ENCODE measurements at places on chromosomes 4 and X.

DNA sequence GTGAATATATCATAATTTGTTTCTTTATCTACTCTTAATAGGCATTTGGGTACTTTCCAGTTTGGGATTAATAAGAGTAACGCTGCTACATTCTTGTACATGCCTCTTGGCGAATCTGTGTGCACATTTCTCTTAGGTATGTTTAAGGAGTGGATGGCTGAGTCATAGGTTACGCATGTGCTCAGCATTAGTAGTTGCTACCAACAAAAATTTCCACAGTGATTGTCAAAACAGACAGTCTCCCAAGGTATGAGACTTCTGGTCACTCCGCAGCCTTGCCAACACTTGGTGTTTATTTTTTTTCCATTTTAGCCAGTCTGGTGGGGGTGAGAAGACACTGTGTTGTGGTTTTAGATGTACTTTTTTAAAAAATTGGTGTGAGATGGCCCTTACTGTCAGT lies 44.6 kb downstream of the FGFBP1 start:
- DNase-seq = no peak

GRCh38 chr4:163447481-163447880 lies 26.1 kb downstream of the TKTL2 start:
- no peak for DNase-seq

DNA sequence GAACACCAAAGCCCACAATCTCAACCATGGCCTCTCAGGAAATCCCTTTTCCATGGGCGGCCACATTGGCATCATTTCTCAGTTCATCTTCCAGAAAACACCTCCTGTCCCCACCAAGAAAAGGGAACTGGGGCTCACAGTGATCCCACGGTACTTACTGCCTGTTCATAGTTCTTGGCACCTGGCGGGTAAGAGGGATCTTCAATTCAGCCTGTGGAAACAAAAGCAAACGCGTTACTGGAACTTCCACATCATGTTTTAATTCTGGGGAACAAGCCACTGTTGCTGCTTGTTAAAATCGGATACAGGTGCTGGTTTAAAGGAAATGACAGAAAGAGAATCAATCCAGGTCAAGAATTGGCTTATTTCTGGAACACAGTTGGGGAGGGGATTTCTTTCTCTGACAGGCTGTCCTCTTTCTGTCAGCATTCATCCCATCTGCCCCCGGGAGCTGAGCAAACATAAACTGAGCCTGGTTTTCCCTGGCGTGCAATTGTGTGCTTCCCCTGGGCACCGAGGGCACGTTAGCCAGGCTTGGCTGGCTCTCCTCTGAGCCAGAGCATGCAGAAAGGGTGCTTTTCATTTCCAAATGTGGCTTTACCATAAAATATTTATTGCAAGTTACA lies 16.8 kb downstream of the CLNK start:
- no peak for DNase-seq

- no peak for DNase-seq
Measured at GRCh38 chr4:118774989-118775388, 60.9 kb downstream of the SEC24D start.

DNA sequence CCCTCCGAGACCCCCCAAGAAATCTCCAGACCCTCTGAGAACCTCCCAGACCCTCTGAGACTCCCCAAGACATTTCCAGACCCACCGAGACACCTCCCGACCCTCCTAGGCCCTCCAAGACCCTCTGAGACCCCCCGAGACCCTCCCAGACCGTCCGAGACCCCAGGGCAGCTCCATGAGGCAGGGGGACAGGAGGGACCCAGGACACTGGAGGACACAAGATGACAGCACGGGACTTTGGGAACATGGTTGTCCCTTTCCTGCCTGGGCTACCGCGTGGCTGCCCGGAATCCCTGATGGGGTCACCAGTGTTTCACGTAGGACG lies 10.3 kb downstream of the CTBP1 start:
- DNase-seq = no peak
